Activated CD8-positive, alpha-beta memory T cell treated with anti-CD3 and anti-CD28 coated beads for 1 hour (primary cell): ENCODE measurements at places on chromosomes 4 and X.

DNA sequence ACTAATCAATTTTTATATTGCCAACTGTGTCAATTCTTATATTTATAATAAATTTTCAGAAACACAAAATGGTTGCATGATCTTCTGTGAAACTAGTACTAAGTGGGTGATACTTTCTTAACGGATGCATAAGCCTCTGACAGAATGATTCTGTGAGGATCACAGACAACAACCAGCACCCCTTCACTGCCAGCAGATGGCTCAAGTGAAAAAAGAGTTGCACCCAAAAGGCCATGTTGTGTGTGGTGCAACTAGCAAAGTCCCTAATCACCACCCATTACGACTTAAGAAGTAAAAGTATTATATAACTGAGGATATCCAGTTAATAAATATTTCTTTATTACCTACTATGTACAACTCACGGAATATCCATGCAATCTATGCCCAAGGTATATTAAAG lies 334.0 kb downstream of the PCDH19 start:
- DNase-seq = no peak

- DNase-seq = no peak
Observed at GRCh38 chr4:110415041-110415440, 60.9 kb upstream of the ENPEP start.

GRCh38 chrX:44344687-44345086 lies 1.2 kb upstream of the EFHC2 start:
- no peak for DNase-seq

DNA sequence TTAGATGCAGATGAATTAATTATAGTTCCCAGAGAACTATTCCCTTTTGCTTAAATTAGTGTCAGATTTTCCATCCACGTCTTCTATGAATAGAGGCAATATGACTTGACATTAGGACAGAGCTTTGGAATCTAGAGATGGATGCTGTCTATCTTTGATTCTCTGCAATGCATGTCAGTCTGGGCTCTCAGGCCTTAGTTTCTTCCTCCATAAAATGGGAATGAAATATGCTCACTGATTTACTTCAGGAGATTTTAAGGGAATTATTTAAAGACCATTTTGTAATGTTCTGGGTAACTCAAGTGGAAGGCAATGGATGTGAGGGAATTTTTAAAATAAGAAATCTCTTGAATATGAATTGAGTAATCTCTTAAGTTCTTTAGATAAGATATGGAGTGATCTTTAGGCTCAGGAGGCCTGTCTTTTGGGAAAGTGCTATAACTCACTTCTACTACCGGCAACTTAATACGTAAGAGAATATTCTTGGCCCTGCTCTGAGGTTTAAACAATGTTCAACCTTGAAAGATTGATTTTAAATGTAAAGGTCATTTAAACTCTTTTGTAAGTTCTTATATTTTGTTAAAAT lies 29.0 kb downstream of the MGST2 start:
- DNase-seq = no peak

- DNase-seq = no peak
Observed at GRCh38 chrX:22203186-22203585, 69.5 kb upstream of the CBLL2 start.

- DNase-seq = no peak
Observed at GRCh38 chrX:42691196-42691595, 86.8 kb downstream of the PPP1R2C start.

- DNase-seq = no peak
Observed at GRCh38 chr4:83503974-83504373, 19.1 kb upstream of the ABRAXAS1 start.

GRCh38 chr4:161167539-161167938 lies 996.3 kb downstream of the FSTL5 start:
- DNase-seq = no peak

GRCh38 chrX:85052205-85052604 lies 48.5 kb downstream of the APOOL start:
- no peak for DNase-seq

DNA sequence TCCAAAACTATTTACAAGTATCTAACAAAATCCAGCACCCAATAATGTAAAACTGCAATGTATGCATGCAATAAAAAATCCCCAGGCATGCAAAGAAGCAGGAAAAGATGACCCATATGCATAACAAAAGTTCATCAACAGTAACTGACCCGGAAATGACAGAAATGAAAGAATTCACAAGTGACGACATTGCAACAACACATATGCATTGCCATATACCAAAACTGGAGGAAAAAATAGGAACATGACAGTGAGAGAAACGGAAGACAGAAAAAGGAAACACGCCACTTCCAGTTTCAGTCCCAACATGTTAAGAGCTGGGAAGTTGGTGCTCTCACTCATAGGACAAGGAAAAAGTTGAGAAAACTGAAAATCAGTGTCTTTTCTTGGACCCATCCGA lies 154.6 kb downstream of the EVC2 start:
- no peak for DNase-seq

- DNase-seq = no peak
Observed at GRCh38 chr4:147011411-147011810, 65.7 kb upstream of the TTC29 start.

- DNase-seq = no peak
Observed at GRCh38 chr4:184616633-184617551, 32.4 kb downstream of the CASP3 start.

DNA sequence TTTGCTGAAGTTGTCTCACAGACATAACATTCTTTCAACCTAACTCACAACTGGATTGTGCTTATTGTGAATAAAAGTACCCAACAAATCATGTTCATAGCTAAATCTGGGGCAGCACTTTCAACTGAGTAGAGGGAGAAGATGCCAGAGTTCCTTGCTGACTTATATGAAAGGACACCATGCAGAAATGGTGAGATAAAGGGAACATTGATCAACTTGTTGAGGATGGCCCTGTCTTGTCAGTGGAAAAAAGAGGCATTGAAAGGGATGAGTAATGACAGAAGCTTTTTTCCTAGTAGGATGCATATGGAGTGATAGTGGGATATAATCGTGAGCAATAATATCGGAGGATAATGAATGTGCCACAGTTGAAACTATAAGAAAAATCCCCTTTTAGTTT lies 221.7 kb downstream of the ARHGAP24 start:
- DNase-seq = no peak

- DNase-seq = no peak
Observed at GRCh38 chr4:128825226-128825625, 15.7 kb downstream of the JADE1 start.

DNA sequence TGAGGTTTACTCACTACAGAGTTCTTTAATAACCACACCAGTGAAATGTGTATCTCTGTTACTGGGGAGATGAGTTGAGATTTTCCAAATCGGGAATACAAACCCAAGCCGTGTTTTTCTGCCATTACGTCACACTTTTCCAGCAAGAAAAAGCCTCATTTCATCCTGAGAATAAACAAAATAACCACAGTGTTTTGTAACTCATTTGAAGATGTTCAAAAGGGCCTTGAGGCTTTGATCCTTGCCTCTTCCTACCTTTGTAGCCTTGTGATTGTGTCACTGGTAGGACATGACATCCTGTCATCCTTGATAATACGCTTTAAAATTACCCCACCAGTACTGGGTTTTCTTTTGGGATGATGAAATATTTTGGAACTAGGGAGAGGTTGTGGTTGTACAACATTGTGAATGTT lies 2.9 kb downstream of the USP11 start:
- no peak for DNase-seq
